ENCODE measurements at places on chromosomes 16 and 17.

DNA sequence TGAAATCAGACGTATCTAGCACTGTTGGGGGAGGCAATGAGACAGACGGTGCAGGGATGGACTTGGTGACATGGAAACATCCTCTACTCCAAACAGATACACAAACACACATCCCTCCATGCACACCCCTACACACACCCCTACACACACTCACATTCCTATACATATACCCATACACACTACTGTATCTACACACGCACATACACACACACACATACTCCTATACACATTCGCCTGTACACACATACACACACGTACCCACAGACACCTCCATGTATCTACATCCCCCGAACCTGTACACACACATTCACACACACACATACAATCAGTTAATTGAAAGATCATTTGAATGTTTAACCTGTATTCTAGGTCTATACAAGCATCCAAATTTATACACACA lies 53.5 kb downstream of the MAF start:
- DNase-seq, result no peak

- DNase-seq, result no peak
Observed at GRCh38 chr16:50696126-50696525, 2.7 kb downstream of the NOD2 start.

DNA sequence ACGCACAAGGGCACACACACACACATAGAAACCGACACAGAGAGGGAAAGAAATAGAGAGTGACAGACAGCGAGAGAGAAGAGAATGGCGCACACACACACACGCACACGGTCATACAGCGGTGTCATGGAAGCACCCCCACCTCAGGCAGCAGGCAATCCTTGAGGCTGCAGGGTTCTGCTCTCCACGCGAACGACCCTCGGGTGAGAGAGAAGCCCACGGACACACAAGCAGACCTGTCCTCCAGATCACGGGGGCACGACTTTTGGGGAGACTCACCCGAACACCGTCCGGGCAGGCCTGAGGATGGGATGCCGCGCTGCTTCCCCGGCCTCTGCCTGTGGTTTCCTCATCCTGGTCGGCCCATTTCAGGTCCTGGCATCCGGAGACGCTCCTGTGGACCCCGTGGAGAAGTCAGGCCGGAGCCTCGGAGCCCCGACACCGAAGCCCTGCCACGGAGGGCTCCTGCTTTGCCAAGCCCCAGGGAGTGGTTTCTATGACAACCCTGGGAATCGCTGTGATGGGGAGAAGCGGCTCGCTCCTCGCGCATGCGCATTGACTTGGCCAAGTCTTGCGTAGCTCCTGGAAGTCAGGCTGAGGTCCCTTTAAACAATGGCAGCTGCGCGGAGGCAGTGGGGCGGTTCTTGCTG lies 118.2 kb upstream of the KCNJ18 start:
- peak; percentile 72 for DNase-seq

GRCh38 chr16:25089351-25089750 lies 22.2 kb upstream of the LCMT1 start:
- DNase-seq, result no peak

- no peak for DNase-seq
Observed at GRCh38 chr16:85185303-85186100, 73.2 kb upstream of the CIBAR2 start.

DNA sequence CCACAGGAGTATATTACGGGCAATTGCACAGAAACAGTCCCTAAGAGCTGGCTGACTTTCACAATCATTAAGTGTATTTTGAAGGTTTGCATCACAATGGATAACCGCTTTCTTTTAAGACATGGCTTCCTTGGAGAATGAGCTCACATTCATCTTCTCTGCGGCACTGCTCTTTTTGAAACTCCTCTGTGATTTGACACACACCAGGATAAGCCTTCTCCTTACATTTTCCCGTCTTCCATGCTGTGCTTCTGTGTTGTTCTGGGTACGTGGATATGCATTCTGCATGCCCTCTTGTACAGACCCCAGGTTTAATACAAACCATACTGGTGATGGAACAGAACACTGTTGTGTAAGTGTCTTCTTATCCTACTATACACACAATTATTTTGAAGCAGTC lies 89.5 kb upstream of the METRNL start:
- no peak for DNase-seq

DNA sequence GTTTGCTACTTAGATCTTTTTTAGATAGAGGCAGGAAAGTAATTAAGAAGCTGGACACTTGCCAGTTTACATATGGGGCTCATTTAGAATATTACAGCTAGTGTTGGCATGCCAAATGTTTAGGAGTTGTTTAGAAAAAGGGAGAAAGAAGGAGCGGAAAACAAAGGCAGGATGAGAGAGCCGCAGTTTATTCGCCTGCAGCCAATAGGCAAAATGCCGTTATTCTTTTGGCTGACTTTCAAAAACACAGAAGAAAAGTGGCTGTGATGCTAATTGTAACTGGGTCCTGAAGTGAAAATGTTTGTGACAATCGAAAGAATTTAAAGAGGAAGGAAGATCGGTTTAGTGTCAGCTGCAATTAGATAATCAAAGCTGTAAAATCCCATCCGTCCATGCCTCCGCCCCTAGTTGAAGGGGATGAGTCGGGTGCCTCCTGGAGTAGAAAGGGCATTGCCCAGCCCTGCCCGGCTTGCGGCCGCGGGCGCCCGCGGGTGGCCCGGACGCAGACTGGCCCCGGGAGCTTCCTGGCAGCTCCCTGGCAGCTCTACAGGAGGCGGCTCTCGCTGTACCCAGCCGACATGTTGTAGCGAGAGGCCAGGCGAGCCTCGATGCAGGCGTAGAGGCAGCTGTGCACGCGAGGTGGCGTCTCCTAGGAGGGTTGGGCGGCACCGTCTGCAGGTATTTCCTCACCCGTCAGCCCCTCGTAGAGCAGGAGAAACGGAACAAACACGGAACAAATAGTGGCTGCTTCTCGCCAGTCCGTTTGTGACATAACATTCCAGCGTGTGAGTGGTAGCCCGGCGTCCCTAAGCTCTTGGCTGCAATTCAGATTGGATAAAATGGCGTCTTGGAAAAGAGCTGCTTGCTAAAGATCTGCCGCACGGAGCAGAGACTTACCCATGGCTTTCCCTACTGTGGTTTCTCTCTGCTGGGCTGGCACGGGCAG lies 82.2 kb downstream of the TNRC6C start:
- peak; percentile 67 for DNase-seq

GRCh38 chr17:75730065-75730464 lies 8.8 kb downstream of the ITGB4 start:
- no peak for DNase-seq

- DNase-seq, result no peak
Observed at GRCh38 chr17:28072936-28073533, 30.6 kb downstream of the NLK start.

DNA sequence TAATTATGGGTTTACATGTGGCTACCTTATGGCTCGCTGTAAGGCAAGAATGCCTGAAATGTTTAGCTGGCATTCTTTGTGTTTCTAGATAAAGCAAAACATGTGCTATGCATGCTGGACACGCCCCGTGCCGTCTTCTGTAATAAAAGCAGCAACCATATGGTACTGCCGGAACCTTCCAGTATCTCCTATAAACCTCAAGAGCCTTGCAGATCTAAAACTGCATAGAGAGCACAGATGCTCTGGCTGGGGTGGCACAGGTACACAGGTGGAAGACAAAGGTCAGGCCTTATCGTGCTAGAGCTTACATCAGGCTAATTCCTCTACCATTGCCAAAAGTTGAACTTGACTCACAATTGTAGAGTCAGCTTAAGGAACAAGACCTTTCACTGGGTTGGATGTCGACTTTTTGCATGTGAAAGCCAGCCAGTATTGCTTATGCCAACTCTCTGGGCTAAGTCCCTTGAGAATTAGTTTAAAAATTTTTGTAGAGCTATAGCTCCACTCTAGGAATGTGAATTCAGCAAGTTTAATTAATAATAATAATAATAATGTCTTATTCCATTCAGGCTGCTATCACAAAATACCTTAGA lies 187.4 kb upstream of the CACNG5 start:
- DNase-seq, result peak; percentile 22

DNA sequence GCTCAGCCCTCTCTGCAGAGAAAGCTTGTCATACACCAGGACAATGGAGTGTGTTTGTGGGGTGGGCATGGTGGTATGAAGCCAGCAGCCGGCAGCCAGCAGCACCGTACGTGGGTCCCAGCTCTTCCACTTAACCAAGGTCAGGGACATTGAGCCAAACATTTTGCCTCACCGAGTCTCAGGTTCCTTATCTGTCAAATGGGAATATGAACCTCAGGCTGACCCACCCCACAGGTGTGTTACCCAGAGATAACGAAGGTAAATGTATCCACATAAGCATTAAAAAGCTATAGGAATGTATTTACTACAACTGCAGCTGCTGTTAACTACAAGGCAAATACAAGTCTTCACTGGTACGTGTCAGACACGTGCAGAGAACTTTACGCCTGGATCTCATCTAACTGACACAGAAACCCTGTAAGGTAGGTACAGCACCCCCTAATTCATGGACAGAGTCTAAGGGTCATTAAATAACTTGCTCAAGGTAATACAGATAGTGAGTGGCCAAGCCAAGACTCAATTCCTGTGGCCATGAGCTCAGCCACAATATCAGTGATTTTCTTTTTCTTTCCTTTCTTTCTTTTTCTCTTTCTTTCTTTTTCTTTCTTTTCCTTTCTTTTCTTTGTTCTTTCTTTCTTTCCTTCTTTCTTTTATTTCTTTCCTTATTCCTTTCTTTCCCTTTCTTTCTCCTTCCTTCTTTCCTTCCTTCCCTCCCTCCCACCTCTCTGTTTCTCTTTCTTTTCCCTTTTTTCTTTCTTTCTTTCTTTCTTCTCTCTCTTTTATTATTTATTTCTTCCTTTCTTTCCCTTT lies 990 bp downstream of the SLC5A11 start:
- DNase-seq, result no peak

- no peak for DNase-seq
Observed at GRCh38 chr16:22174642-22175041, 12.3 kb downstream of the SDR42E2 start.

GRCh38 chr17:57655553-57655952 lies 89.5 kb downstream of the CCDC182 start:
- DNase-seq, result no peak

- DNase-seq, result no peak
Observed at GRCh38 chr16:12356632-12357340, 380.3 kb downstream of the SNX29 start.

GRCh38 chr17:6205525-6205924 lies 135.3 kb downstream of the WSCD1 start:
- no peak for DNase-seq

DNA sequence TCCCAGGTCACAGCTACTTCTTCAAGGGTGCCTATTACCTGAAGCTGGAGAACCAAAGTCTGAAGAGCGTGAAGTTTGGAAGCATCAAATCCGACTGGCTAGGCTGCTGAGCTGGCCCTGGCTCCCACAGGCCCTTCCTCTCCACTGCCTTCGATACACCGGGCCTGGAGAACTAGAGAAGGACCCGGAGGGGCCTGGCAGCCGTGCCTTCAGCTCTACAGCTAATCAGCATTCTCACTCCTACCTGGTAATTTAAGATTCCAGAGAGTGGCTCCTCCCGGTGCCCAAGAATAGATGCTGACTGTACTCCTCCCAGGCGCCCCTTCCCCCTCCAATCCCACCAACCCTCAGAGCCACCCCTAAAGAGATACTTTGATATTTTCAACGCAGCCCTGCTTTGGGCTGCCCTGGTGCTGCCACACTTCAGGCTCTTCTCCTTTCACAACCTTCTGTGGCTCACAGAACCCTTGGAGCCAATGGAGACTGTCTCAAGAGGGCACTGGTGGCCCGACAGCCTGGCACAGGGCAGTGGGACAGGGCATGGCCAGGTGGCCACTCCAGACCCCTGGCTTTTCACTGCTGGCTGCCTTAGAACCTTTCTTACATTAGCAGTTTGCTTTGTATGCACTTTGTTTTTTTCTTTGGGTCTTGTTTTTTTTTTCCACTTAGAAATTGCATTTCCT lies 3.4 kb upstream of the LPCAT2 start:
- DNase-seq, result no peak

GRCh38 chr16:81279392-81279791 lies 35.4 kb upstream of the GAN start:
- DNase-seq, result peak; percentile 48

DNA sequence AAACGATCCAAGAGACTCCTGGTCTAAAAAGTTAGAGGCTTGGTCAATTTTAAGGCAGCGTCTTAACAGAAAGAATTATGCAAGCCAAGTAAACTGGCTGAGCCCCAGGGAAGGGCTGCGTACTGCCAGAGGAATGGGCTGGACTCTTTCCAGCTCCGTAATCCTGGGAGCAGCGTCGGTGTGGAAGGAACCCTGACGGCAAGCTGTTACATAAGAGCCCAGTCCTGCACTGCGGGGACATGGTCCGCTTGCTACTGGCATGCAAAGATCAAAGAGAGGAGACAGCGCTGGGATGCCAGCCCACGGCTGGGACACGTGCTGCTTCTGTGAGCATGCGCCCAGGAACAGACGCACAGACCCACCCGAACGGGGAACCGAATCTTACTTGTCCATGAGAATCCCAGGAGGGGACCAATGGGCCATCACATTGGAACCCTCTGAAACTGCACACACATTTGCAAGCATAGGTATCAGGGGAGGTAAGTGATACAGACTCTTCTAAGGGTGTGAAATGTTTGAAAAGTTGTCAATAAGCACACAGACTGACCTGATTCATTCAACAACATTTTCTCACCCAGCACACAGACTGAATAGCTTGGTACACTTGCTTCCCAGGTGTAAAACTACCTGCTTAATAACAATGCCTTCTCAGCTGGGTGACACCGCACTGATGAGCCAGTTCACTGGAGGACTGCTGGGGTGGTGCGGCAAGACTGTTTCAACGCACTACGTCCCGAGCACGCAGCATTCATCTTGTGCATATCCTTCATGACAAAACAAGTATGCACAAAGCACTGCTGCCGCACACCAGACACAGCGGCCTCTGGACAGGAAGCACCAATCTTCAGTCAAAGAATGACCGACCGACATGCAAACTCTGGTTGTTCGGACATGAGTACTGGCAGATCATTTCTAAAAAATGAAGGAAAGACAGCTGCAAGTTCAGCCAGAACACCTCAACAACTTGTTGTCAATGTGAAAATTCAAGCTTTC lies 94.9 kb downstream of the ANKRD11 start:
- DNase-seq, result peak; percentile 94

- DNase-seq, result peak; percentile 29
Observed at GRCh38 chr16:82031116-82032084, 3.7 kb upstream of the HSD17B2 start.

- peak; percentile 98 for DNase-seq
Observed at GRCh38 chr16:49620158-49620868, 235.6 kb downstream of the ZNF423 start.

All from fibroblast of skin of back (primary cell).